ENCODE measurements at places on chromosomes 1 and 21.

DNA sequence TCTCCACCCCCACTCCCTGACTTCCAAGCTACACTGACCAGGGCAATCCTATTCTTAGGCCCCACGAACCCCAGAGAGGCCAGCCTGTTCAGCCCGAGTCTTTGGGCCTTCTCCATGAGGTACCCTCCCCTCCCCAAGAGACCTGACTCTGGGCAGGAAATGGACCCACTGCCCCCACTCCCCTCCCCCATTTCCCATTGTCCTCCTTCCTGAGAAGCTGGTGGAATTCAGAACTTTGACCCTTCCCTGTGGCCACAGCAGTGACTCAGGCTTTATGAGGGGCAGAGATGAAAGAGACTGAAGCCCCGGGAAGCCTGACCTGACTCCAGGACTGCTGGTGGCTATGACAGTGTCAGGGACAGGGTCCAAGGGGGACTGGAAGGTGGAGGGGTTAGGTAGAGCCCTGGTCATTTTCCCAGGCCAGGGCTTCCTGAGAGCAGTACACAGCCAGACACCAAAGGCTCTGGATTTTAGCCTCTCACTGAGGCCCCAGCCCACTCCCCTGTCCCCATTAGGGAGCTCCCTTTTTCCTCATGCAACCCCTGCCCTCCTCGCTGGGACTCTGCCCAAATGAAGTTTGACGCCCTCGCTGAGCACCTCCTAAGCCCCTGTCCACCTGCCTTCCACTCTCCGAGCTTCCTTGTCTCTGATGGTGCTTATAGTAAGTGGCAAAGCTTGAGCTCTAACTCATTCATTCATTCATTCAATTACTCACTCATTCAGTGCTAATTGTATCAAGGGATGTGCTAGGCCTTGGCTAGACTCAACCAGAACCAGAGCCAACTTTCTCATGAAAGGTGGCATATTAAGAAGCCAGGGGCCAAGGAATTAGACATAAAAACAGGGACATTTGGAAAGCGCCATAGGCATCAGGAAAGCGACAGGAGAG is 3.0 kb downstream of the CRYBG2 start:
- no peak for DNase-seq

- no peak for DNase-seq
These were observed 50.2 kb downstream of the UBE4B start for GRCh38 chr1:10082785-10083479.

- DNase-seq: no peak
These were observed 195.0 kb downstream of the ROR1 start for GRCh38 chr1:63968663-63969440.

GRCh38 chr1:113608399-113608798 is 150.9 kb downstream of the PHTF1 start:
- no peak for DNase-seq

GRCh38 chr1:151583796-151584195 is 28.1 kb upstream of the SNX27 start:
- no peak for DNase-seq

DNA sequence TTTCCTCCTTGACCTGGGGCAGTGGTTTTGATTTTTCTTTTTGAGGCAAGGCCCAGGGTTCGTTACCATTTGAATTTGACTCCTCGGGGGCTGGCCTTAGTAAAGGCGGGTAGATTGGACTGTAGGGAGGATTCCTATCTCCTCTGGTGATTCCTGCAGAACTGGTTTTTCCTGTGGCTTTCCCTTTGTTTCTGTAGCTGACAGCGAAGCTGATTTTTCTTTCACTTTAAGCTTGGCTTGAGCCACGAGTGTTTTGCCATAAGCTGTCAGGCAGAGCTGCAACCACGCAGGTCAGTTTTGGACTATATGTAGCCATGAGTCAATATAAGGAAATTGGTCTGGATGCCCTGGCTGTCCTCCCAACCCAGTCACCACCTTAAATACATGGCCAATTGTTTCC is 28.7 kb upstream of the KCNJ15 start:
- DNase-seq: no peak

GRCh38 chr1:154206196-154206595 is at the start of gene CFAP141:
CFAP141 (minus strand) TSS chr1:154206333; CDS start chr1:154206307, 26 bp downstream.
- no peak for DNase-seq

- DNase-seq: no peak
These were observed 42.1 kb upstream of the HUNK start for GRCh38 chr21:31830701-31831100.

DNA sequence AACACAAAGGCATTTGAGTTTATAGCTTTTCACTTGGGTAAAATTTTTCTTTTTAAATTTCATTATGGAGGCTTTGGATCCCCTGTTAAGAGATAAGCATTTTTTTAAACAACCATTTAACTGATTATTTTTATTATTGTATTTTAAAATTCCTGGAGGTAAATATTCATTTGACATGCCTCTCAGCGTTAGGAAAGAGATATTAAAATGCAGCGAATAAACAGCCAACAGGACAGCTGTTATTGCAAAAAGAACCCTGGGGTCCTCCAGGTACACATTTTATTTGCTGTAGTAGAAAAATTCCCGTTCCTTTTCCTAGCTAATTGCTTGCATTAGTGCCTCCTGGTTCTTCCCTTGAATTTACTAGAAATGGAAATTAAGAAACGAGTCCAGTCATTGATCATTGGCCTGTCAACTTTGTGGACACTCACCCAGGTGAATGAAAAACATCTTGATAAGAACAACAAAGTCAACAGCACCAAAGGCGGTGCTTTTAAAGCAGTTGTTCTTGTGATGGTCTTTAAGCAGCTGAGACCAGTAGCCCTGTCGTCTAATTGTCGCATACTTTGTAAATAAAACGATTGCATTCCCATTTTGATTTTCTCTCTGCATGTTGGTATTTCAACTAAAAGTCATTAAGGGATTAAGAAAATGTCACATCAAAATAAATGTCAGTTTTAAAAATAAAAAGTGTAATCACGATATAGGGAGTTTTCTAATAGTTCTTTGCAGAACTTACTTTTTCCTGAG is 282.4 kb downstream of the GRIK1 start:
- DNase-seq: no peak

Measured in NCI-H1436 treated with DMSO at 0.1 percent for 48 hours (cell line).